ENCODE measurements at places on chromosomes 13 and 19.

DNA sequence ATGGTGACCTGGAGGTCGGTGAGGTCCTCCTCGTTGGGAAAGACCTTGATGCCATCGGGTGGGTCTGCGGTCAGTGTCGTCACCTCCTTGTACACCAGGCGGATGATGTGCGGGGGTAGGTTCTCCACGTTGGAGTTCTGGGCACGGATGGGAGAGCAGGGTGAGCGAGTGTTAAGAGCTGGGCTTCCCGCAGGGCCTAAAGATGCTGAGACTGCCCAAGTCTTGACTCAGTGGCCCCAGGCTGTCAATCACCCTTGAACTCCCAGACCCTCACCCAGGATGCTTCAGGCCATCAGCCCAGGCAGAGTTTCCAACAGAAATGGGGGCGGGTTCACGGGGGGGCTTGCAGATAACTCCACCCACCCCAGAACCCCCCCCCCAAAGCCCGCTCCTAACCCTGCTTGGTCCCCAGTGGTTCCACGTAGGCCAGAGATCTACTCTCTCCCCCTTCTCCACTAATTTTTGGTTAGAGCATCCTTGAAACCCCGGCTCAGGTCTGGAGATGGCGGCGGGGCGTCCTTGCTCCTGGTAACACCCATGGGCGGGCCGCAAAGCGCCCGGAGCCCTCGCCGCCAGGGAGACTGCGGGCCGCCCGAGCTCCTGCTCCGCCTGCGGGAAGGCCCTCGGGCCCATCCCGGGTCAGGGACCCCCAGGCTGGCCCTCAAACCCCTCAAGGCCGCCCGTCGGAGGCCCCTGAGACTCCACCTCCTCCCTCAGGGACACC is 600 bp downstream of the UBE2S start:
- peak; percentile 34 for DNase-seq

GRCh38 chr13:32779119-32779518 is 192.9 kb downstream of the PDS5B start:
- DNase-seq, result no peak

DNA sequence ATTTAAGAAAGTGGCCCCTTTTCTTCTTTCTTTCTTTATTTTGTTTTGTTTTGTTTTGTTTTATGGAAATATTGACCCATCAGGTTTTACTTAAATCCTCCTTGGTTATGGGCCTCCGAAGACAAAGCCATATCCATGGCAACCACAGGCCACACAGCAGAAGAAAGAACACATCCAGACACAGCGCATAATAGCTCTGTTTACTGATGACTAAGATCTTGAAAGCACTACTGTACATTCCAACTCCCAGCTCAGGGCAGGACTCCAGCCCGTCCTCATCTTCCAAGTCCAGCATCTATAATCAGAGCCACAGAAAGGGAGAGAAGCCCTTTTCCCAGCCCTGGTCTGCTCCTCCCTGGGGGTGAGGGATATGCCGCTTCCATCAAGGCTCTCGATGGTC is 84.3 kb downstream of the NUFIP1 start:
- DNase-seq, result peak; percentile 40

GRCh38 chr13:40259899-40260298 is 406.5 kb downstream of the FOXO1 start:
- DNase-seq, result no peak

GRCh38 chr19:48842789-48843162 is 6.5 kb upstream of the HSD17B14 start:
- no peak for DNase-seq

GRCh38 chr19:32202244-32202643 is 143.2 kb upstream of the ZNF507 start:
- DNase-seq, result no peak

- DNase-seq, result no peak
These were observed 3.4 kb upstream of the FFAR3 start for GRCh38 chr19:35354898-35355297.

Data from left ventricle myocardium inferior (tissue), 1 donor.